ENCODE measurements at places on chromosomes 6 and 20.

DNA sequence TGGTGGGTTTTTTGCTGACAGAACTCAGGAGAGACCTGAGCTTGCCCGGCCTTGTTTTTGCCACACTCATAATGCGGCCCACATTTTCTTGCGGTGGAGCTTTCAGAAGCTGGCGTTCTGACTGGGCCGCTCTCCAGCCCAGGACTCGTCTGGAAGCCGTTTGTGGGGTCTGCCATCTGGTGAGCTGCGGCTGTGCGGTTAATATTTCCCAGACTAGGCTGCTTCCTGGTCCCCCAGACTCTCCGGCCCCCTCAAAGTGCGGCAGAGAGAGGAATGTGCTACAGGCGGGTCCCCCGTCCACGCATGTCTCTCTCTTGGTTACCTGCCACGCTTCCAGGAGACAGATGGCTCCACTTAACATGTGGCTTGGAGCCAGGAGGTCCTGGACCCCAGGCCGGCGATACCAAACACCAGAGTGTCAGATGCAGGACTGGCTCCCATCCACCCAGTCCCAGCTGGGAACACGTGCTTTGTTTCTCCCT lies 128.9 kb upstream of the PMEPA1 start:
- no peak for DNase-seq

DNA sequence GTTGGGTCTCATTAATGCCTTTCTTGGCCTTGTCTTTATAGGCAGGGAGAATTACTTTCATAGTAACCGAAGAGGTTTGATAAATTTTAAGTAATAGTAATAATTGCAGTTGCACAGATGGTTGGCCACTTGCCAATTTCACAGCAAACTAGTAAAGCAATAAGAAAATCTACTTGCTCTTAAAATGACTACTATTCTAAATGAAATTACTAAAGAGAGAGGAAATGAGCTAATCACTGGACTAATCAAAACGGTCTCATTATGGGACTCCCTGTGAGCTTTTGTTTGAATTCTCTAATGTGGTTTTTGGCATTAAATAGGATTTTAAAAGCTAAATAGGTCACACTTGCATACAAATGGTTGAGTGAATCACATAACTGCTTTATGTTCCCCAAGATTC lies 227.4 kb upstream of the PLN start:
- no peak for DNase-seq

- DNase-seq = no peak
Observed at GRCh38 chr6:63807056-63807455, 171.5 kb downstream of the PHF3 start.

DNA sequence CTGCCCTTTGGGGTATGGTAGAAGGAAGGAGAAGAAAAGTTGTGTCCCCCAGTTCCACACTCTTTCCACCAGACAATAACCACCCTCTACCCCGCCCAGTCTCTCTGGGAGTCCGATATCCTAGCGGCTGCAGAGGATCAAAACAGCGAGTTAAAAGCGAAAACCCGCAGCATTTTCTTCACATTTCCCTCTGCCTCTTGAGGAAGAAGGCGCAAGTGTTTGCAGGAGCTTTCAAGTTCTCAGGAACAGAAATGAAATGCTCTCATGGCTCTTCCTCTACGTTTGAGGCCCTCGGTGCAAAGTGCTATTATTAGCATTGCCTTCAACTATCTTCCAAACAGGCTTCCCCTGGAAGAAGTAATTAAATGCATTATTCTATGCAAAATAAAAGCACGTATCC lies 52.2 kb upstream of the CCDC167 start:
- no peak for DNase-seq

DNA sequence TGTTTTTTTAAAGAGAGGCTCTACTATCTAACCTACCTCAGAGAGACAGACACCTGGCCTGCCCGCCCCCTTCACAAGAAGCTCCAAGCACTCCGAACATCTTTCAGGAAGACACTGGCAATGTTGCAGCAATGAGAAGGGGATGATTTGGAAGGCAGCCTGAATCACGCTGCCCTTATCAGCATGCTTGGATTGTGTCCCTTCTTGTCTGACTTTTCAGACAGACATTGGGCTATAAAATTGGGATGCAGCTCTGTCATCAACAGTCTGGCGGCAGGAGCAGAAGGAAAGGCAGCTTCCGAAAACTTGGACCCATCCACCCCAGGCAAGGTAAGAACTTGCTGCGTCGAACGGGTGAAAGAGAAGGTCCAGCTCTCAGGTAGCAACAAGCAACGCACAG lies 56.0 kb downstream of the CDK5RAP1 start:
- DNase-seq = no peak

DNA sequence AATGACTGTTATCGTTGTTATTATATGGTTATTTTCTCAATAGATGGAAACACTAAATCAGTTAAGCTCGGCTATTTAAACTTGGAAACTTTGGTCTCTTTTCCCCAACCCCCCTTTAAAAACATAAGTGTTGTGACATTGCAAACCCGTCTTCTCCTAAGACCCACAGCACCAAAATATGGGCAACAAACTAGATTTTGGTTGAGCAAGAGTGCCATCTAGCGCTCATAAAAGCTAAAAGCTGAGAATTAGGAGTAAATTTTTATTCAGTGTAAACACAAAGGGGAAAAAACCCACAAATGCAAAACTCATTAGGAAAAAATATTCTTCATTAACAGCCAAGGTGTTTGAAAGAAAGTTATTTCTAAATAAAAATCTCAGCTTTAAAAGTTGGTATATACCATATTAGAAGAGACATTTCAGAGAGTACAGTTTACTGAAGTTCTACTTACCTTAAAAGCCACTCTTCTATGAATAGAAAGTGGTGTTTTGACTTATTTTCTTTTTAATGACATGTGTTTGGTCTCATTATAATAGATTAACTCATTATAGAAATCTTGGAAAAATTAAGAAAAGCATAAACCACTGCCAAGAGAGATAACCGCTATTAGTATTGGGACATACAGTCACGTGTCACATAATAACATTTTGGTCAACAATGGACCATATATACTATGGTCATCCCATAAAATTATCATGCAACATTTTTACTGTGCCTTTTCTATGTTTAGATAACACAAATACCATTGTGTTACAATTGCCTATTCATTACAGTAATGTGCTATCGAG lies 21.1 kb downstream of the SESN1 start:
- peak; percentile 25 for DNase-seq

DNA sequence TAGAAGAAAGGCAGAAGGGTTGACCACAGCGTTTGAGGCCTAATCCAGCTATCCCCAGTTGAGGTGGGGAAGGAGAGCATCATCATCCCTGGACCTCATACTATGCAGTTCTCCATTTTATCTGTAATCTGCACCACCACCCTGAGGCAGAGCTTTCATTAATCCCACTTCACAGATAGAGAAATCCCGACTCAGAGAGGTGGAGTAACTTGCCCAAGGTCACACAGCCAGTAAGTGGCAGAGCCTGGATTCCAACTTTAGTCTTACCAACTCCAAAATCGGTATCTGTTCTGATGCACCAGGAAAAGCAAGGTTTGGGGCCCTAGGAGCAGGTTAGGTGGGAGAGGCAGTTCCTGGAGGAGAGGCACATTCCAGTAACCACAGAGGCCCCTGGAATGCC lies 6.7 kb downstream of the TMEM74B start:
- no peak for DNase-seq

DNA sequence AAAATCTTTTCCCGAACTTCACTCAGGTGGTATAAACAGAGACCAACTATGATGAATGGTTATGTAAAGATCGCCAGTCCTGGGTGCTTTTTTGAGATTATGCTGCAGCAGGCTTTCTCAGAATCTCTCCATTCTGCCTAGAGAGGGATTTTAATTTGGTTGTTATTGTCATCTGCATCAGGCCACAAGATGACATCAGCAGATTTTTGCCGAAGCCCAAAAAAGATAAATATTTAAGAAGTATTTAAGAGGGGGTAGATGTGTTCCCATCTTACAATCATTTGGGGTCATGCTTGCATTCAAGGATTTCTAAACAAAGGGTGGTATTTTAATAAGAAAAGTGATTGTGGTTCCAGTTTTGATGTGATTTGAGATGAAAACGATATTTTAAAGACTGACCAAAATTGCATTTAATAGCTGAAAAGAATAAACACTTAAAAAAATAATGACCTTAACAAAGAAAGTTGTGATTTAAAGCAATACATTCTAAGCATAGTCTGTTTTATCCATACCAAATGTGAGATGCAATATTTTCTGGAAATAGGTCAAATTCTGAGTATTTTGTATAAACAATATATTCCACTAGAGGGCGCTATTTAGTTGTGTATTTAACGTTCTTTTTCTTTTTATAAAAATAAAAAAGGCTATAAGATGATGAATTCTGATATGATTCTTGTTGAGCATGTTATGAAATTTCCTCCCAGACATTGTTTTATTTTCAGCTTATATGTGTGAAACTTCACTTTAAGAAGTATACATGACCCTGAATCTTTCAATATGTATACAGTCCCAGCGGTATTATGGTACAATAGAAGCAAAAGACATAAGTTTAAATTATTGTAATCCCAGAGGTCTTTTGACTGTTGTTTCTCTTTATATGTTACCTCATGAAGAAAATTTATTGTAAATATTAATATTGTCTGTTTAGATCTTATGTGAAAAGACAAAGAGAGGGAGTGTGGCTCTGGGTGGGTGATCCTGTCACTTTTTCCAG lies 51.0 kb upstream of the ZFP64 start:
- no peak for DNase-seq

- DNase-seq = no peak
Observed at GRCh38 chr6:5979650-5980420, 26.9 kb downstream of the NRN1 start.

- no peak for DNase-seq
Observed at GRCh38 chr6:13438126-13438525, 49.3 kb downstream of the GFOD1 start.

DNA sequence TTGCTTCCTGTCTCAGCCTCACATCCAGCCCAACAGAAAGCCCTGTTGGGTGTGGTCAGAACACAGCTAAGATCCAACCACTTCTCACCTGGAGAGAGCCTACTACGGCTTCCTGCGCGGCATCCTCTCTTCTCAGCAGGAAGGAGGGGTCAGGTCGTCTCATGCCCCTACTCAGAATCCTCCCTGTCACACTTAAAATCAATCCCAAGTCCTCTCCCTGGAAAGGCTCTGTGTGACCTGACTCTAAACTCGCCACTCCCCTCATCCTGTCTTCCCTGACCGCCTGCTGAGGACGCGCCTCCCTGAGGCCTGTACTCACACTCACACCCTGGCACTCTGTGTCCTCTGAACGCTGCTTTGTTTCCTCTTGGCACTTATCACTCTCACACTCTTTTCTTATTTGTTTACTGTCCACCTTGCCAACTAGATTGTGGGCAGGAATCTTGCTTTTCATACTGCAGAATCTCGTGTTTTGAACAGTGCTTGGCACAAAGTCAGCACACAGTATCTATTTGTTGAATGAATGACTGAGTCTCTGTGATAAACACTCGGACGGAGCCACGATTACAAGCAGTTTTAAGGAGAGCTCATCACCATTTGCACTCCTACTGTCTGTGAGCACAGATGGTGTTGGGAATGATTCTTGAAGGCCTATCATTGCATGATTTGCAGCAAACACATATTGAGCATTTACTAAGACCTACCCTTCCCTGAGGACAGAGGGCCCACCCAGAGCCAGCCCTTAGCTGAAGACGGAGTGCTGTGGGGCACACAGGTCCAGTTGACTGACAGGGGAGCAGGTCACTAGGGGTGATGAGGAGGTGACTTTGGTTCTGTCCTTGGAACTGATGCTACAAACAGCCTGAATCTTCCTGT lies 18.7 kb downstream of the RAB5IF start:
- DNase-seq = no peak

- DNase-seq = no peak
Observed at GRCh38 chr20:3871550-3872265, 17.5 kb upstream of the PANK2 start.

DNA sequence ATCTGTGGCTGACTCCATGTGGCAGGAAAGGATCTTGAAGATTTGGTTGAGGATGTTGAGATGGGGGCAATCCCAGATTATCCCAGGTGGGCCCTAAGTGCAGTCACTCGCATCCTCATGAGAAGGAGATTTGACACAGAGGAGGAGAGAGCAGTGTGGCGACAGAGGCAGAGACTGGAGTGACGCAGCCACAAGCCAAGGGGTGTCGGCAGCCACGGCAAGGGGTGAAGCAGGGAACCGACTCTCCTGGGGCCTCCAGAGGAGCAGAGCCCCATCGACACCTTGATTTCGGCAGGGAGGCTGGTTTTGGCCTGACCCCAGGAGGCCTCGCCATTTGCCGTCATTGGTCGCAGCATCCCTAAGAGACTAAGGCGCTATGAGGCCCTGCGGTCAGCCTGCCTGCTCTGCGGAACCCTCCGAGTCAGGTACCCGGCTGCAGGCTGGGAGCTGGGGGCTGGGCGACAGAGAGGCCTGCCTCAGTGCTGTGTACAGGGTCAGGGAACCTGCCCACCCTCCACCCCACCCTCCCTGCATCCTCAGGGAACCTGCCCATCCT lies 12.5 kb downstream of the EEF1A2 start:
- no peak for DNase-seq

DNA sequence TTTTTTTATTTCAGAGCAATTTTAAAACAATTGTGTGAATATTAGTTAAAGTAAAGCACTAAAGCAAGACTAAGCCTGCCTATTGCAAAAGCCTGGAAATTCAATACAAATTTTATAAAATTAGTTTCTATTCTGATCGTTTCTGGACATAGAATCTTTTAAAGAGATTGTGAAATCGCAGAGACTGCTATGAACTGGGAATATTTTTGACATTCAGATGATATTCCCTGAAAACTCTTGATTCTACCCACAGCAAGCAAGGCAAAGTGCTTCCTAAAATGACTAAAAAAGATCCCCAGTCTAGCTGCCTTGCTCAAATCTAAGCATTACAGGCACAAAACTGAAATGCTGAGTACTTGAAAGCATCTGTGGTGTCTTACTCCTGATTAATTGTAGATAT lies 187.6 kb upstream of the CEP162 start:
- no peak for DNase-seq

GRCh38 chr6:31546339-31546957 lies at the start of gene ATP6V1G2:
TSS of gene ATP6V1G2 (minus strand) at chr6:31546608. CDS start at chr6:31546559, 49 bp downstream.
- peak; percentile 86 for DNase-seq

- DNase-seq = no peak
Observed at GRCh38 chr6:30685157-30686008, 1.1 kb downstream of the PPP1R18 start.

- DNase-seq = no peak
Observed at GRCh38 chr6:155936551-155936950, 480.9 kb upstream of the NOX3 start.

DNA sequence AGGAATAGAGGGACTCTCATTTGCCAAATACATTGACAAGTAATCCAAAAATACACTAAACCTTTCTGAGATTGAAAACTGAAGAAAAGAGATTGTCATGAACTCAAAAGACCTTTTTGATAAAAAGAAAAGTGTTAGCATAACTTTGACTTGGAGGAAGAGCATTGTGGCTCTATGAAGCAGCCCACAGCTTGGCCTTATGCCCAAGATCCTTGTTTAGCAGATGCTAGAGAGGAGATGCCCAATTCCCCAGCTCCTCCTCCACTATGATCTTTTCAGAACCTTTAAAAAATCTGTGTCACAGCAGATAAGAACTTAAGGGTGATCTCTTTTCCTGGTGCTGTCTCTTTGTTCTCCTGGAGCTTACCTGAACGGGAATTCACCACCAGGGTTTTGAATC lies 35.8 kb upstream of the IGF2R start:
- DNase-seq = no peak

Measured in stimulated activated naive B cell treated with anti-CD40 and anti-IgM and Interleukin-4, amounts not matched to agents 10 μg/mL and 1 μg/mL and 100 μg/mL, for 72 hours (primary cell).